NCI-H1436 (cell line): ENCODE measurements at places on chromosomes 4 and X.

- no peak for DNase-seq
These were observed 73.2 kb downstream of the CBLL2 start for GRCh38 chrX:22345884-22346283.

GRCh38 chr4:95170176-95170575, 378.6 kb downstream of the UNC5C start:
- no peak for DNase-seq

DNA sequence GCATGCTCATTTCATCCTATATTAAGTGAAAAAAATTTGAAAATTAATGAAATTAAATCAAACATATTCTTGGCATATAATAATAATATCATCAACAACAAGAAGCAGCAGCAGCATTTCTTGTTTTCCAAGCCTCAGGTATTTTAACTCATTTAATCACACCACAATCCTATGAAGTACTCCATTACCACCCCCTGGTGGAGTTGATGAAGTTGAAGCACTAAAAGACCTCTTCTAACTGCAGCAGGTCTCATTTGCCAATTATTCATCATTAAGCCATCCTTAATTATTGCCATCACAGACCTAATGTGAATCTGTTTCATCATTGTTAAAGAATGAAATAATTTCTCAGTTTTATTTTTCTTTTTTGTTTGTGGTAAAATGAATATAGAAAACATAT, 801.4 kb upstream of the GRID2 start:
- peak; percentile 20 for DNase-seq

GRCh38 chr4:77074381-77074831, 1.4 kb downstream of the CCNI start:
- peak; percentile 50 for DNase-seq

DNA sequence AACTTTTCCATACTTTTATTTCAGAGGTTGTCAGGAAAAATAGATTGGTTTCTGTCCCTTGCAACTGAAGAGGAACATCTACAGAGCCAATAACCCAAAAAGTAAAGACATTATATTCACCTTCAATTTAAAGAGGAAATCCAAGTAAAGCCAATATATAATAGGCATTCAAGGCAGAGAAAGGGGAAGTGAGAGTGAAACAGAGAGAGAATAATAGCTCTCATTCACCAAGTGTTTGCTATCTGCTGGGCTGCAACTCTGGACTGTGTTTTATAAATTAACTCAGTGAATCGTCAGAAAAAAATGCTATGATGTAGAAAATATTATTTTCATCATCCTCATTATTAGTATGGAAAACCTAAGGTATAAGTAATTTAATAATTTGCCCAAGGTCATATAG, 448.5 kb downstream of the TRAM1L1 start:
- no peak for DNase-seq

- DNase-seq, result no peak
These were observed 40.7 kb downstream of the ANXA3 start for GRCh38 chr4:78592088-78592783.

- no peak for DNase-seq
These were observed 1.2 kb upstream of the EFHC2 start for GRCh38 chrX:44344687-44345086.

GRCh38 chr4:98581126-98581525, 77.3 kb downstream of the TSPAN5 start:
- no peak for DNase-seq

DNA sequence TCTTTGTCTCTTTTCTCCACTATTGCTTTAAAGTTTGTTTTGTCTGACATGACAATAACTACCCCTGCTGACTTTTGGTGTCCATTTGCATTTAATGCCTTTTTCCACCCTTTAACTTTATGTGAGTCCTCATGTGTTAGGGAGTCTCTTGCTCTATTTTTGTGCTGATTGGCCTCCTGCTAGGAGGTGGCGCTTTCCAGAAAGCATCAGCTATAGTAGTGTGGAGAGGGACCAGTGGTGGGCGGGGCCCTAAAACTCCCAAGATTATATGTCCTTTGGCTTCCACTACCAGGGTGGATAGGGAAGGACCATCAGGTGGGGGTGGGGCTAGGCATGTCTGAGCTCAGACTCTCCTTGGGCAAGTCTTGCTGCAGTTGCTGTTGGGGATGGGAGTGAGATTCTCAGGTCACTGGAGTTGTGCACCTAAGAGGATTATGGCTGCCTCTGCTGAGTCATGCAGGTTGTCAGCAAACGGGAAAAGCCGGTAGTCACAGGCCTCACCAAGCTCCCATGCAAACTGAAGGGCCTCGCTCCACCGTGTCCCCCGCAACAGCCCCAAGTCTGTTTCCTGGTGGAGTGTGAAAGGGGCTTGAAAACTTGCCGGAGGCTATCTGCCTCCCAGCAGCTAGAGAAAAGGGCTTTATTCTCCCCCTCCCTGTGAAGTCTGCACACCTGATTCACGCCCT, 156.3 kb downstream of the CPEB2 start:
- no peak for DNase-seq

GRCh38 chr4:996997-997374, 3.8 kb upstream of the SLC26A1 start:
- DNase-seq, result no peak

DNA sequence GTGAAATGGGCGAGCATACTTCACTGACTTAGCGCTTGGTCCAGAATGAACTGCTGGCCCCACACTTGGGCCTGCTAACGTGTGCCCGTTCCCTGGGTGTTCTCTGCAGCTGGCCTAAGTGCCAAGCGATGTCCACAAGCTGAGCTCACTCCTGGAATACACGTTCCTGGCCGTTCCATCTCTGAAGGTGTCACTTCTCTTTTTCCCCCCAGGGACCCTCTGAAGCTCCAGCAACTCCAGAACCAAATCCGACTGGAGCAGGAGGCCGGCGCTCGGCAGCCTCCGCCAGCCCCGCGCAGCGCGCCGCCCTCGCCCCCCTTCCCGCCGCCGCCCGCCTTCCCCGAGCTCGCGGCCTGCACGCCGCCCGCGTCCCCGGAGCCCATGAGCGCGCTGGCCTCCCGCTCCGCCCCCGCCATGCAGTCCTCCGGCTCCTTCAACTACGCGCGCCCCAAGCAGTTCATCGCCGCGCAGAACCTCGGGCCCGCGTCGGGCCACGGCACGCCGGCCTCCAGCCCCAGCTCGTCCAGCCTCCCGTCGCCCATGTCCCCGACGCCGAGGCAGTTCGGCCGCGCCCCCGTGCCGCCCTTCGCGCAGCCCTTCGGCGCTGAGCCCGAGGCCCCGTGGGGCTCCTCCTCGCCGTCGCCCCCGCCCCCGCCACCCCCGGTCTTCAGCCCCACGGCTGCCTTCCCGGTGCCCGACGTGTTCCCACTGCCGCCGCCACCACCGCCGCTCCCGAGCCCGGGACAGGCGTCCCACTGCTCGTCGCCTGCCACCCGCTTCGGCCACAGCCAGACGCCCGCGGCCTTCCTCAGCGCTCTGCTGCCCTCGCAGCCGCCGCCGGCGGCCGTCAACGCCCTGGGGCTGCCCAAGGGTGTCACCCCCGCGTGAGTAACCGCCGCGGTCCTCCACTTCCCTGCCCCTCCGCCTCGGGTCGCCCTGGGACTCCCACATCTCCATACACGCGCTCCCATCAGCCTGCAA, 132.3 kb downstream of the CBR4 start:
- DNase-seq, result no peak

DNA sequence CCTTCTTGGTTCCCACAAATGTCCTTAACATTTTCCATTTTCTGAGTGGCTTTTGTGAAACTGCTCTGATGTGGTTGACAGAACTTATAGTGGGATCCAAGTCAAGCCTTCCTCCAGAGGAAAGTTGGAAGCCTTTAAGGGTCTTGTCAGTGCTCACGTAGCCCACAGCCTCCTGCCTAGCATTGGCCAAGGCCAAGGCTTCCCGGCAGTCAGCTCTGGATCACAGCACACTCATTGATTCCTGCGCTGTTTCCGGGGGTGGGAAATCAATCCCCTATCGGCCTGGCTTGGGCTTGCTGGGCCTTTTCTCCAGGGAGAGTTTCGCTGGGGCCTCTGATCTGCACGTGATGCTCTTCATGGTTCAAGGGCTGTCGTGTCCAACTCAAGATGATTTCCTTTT, 76.1 kb downstream of the SLC9A6 start:
- DNase-seq, result no peak

DNA sequence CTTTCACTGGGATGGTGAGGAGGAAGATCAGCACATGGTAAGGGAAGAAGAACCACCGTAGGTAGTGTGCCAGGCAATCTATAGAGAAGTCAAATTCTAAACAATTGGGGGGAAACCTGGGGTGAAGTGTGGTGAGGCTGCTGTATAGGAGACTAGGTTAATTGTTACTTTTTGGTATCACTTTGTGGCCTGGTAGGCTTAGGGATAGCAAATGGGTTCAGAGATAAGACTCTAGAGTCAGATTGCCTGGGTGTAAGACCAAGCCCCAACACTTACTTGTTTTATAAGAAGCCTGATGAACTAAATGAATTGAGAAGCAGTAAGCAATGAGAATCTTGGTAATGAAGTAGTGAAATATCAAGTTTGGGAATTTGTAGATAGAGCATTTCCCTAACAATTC, 8.7 kb downstream of the SMAD1 start:
- no peak for DNase-seq

DNA sequence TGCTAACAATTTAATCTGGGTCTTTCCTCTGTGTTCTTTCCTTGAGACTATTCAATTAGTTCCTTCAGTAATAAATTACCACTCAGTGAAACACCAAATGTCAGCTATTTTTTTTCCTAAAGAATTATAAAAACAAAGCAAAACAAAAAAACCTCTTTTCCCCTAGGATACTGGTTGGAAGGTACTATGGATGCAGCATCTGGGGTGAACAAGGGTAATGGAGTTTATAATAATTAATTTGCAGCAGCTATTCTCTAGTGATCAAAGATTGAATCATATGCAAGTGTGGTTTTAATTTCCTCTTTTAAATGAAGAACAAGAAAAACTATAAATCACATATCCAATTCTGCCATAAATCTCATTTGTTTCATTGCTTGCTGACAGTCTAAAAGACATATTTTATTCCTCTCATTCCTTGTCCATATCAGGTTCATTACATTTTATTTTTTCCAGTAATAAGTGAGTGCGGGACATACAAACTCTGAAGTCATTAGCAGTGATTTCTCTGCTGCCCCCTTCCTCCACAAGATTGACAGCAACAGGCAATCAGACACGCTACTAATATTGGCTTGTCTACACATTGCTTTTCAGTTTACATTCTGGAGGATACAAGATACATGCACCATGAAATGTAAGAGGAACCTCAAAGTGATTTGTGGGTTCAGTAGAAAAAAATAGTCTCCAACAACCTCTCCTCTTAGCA, 1093.4 kb upstream of the SLIT2 start:
- DNase-seq, result no peak

- DNase-seq, result peak; percentile 6
These were observed 372.9 kb downstream of the KLHL13 start for GRCh38 chrX:117743469-117744251.

DNA sequence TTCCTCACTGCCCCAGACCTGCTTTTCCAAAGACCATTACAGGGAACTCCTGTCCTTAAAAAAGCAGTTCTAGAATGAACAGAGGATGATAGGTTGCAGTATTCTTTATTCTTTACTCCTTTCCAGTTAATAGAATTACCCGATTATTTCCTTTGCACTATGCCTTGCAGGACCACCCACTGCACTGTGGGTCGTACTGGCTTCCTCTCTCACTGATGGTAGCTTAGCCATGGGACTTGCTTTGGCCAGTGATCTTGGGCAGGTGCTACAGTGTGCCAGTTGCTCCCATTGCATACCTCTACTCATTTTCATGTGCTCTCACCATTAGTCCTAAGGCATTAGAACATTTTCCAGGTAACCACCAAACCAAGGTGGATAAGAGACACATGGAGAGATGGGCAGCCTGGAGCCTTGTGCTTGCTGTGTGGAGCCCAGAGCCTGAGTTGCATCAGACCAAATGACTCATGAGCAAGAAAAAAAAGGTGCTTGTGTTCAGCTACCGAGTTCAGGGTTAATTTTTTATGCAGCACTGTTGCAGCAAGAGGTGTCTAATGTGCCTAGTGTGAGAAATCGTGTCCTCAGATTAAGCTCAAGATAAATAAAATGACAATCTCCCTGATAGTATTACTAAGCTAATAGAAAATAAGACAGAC, 7.6 kb upstream of the UNC5C start:
- no peak for DNase-seq

DNA sequence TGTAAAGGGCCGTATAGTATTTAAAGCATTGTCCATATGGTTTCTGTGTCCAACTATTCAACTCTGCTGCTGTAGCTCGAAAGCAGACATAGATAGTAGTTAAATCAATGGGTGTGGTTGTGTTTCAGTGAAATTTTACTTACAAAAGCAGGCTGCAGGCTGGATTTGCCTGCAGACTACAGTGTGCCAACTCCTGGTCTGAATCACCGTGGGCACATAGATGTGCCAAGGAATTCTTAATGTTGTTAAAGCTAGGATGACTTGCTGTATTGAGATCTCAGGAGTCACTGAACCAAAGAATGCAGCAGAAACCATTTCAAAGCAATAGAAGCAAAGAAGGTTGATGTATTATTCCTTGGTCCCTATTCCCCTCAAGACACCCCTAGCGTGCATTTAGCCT, 379.0 kb downstream of the STIM2 start:
- no peak for DNase-seq

DNA sequence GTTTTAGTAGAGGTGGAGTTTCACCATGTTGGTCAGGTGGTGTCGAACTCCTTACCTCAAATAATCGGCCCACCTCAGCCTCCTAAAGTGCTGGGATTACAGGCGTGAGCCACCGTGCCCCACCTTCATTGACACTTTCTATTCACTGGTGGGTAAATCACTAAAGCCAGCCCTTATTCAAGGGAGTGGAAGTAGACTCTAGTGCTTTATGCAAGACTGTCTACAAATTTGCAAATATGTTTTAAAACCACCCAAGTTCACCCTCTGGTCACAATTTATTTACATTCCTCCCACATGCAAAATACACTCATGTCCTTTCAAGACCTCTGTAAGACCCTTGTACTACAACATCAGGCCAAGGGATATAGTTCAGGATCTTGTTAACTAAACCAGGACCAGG, 45.0 kb downstream of the SLC34A2 start:
- DNase-seq, result no peak

GRCh38 chrX:96455078-96455477, 229.6 kb upstream of the DIAPH2 start:
- DNase-seq, result no peak
